ENCODE measurements at places on chromosomes 7 and 10.

DNA sequence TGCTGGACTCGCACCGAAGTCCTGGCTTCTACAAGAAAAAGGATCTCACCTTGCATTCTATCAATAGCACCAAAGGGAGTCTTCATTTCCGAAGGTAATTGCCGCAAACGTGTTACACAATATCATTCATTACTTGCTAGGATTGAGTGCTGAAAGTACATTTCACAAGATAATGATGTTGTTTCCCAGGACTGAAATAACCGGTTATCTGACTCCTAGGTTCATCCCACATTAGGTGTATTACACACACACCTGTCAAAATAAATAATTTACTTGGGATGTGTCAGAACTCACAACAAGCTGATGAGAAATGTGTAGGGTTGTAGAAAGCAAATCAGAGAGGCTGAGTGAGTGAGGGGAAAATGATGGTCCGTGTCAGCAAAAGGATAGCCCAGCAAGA, 219.4 kb upstream of the RHOBTB1 start:
- DNase-seq: no peak

DNA sequence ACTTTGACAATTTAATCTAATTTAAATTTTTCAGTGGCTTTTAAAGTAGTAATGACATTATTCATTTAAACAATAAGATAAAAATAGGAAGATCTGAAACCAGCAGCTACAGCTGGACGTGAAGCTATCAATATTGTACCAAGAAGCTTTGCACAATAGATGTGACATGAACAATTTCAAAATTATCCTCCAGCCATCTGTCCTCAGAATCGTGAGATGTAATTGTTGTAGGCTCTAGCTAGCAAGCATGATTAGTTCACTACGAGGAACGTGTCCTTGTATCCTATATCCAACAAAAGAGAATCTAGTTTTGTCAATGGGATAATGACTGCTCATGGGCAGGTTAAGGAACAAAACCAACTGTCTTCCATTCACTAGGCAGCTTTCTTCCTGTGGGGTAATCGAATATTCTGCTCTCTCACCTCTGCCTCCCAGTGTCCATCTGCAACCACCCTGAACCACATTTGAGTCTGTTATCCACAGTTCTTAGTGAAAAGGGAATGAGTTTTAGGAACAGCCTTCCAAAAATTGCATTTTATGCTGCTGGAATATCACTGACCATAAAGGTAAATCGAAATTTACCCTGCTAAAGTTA, 247.3 kb downstream of the PARD3 start:
- DNase-seq: no peak

- no peak for DNase-seq
Observed at GRCh38 chr7:71604818-71605414, 473.0 kb downstream of the GALNT17 start.

GRCh38 chr7:50721160-50721559, 61.5 kb downstream of the GRB10 start:
- no peak for DNase-seq

Data from HT-29 (cell line).